Activated T-helper 1 cell treated with anti-CD3 and anti-CD28 coated beads, Interleukin-2, amount 50 U/mL, for 16 hours (primary cell): ENCODE measurements at places on chromosomes 13 and 19.

DNA sequence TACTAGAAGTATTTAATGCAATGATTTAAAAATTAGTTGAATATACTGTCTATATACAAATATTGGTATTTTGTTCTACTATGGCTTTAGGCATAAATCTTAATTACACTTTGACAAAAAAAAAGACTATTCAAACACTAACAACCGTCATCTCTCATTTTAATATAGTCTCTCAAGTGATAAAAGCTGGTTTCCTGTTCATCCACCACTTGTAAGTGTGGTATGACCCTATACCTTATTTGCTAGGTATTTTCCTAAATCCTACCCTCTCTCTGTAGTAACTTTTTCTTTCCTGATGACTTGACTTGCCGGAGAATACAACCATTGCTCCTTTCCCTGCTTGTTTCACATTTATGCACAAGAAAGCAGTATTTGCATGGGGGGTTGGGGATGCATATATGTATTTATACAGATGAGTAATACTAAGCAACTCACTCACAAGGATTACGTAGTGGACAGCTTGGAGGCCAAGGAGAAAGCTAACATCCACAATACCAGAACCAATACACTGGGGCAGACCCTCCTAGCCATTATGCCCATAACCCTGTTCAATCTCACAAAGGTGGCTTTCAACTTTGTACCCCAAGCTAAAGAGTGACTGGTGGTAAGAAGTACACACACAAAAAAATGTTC is 12.7 kb upstream of the EFNB2 start:
- DNase-seq: no peak

DNA sequence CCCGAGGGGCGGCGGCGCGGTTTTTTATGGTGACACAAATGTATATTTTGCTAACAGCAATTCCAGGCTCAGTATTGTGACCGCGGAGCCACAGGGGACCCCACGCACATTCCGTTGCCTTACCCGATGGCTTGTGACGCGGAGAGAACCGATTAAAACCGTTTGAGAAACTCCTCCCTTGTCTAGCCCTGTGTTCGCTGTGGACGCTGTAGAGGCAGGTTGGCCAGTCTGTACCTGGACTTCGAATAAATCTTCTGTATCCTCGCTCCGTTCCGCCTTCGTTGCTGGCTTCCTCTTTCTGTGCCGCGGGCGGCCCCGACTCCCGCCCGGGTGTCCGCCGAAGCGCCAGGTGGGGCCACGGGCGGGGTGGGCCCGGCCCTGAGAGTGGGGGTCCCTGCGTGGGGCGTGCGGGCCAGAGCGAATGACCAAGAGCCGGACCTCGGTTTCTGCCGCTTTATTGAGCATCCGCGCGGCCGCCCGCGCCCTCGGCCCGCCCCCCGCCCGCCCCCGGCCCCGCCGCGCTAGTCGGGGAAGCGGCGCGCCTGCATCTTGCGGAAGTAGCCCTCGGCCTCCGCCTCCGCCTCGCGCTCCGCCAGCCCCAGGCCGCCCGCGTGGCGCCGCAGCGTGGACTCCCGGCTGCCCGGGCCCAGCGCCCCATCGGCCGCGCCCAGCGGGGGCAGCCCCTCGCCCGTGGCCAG is 9.6 kb downstream of the PLPPR3 start:
- DNase-seq: no peak

- DNase-seq: no peak
Observed at GRCh38 chr13:114087430-114087829, 45.0 kb downstream of the RASA3 start.

- DNase-seq: no peak
Observed at GRCh38 chr13:96238241-96238640, 148.3 kb downstream of the HS6ST3 start.

GRCh38 chr13:72314210-72314609 is 413.2 kb downstream of the MZT1 start:
- DNase-seq: no peak

- DNase-seq: no peak
Observed at GRCh38 chr13:99056381-99057014, 78.6 kb upstream of the DOCK9 start.

GRCh38 chr19:8319807-8320520 is 1.2 kb downstream of the NDUFA7 start:
- DNase-seq: no peak

GRCh38 chr13:26019251-26019650 is 32.6 kb downstream of the SHISA2 start:
- no peak for DNase-seq

DNA sequence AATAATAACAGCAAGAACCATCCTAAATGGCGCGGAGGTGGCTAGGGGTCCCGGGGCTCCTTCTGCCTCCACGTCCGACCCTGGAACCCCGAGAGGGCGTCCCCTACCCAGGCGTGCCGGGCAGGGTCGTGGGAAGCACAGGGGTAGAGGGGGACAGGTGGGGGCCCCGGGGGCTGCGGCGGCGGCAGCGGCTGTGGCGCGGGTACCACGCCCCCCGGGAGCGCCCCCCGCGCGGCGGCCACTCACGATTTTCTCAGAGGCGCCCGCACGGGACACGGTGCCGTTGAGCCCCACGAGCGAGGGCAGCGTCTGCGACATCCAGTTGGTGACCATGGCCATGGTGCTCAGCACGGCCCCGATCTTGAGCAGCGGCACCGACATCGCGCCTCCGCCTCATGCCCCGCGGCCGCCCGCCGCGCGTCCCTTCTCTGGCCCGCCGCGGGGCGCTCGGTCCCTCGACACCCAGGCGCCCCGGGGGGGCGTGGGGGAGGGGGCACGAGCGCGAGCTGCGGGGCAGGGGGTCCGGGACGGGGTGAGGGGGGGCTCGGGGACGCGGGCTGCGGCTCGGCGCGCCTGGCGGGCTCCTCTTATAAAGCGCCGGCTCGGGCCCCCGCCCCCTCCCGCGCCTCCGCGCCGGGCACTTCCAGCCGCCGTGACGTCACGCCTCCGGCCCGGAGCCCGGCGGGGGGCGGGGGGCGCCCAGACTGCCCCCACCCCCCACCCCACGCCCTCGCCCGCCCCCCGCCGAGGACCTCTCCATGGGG is 22.9 kb downstream of the OLFM2 start:
- no peak for DNase-seq

DNA sequence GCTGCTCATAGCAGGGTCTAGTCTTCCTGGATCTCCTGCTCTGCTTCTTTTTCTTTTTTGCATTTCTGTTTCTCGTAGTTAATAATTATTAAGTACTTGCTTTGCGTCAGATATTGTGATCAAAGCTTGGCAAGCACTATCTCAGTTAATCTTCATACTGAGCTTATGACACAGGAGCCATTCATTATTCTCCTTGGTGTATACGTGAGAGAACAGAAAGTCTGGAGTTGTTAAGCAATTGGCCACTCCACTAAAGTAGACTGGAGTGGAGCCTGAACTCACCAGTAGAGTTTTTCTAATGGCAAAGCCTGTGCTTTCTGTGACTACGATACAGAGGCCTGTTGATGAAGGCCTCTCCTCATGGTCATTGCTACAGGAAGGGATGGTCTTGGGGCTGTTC is 285.9 kb downstream of the RFC3 start:
- DNase-seq: no peak

DNA sequence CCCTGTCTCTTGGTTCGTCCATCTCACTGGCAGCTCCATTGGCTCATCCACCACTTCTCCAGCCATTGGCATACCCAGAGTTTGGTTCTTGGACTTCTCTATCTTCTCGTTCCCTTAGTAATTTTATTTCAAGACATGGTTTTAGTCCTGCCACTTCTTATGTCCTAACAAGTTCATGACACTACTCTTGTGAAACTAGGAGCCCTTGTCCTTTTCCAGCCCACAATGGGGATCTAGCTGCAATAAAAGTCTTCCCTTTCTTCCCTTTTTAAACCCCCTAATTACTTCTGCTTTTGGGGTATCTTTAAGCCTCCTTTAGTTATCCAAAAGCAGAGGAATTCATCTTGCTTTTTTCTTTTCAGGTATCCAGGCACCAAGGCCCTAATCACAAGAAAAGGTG is 2.9 kb upstream of the RCBTB2 start:
- no peak for DNase-seq

DNA sequence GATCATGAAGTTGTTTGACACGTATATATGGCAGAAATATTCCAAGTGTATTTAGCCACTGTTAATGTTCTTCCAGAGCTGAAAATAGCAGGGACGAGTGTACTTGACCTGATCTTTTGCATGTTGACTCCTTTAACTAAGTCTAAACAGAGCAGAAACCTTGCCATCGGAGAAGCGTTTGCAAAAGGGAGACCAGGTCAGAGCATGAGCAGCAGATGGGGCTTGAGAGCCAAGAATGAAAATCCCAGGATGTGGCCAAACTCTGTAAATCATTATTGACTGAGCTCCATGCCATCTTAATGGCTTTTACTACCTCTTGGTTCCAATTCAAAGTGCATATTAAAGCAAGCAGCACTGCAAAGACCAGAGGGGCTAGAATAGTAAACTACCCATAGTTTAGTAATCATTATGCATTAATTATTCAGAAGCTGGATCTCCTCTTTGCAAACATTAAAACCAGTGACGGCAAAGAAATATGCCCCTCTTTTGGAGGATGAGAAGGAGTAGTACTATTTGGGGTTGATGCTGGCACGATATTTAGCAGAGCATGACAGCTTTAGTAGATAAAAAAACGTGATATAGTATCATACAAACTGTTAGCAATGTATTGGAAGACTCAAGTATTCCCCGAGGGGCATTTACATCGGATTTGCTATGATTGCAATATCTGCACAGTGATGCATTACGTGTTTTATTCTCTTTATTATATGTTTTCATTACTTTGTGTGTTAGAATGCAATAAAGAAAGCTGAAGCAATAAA is 55.7 kb downstream of the FAM216B start:
- DNase-seq: no peak

- no peak for DNase-seq
Observed at GRCh38 chr13:109593230-109593629, 193.2 kb downstream of the IRS2 start.

DNA sequence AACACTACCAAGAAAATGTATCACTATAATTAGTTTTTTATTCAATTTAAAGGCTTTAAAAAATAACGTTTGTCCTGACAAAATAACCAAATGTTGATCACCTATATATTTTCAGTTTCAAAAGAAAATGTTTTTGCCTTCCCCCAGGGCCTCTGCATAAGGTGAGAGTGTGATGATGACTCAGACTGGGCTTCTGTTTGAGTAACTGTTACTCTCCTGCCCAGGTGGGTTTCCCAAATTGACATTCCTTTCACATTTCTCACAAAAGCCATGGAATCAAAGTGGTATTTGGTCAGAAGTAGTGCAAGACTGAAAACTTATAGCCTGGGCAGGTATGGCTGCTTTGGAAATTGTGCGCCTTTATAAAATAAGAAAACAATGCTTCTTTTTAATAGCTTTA is 180.6 kb downstream of the COG6 start:
- DNase-seq: no peak

GRCh38 chr13:74036373-74036772 is 97.8 kb downstream of the KLF12 start:
- DNase-seq: no peak

DNA sequence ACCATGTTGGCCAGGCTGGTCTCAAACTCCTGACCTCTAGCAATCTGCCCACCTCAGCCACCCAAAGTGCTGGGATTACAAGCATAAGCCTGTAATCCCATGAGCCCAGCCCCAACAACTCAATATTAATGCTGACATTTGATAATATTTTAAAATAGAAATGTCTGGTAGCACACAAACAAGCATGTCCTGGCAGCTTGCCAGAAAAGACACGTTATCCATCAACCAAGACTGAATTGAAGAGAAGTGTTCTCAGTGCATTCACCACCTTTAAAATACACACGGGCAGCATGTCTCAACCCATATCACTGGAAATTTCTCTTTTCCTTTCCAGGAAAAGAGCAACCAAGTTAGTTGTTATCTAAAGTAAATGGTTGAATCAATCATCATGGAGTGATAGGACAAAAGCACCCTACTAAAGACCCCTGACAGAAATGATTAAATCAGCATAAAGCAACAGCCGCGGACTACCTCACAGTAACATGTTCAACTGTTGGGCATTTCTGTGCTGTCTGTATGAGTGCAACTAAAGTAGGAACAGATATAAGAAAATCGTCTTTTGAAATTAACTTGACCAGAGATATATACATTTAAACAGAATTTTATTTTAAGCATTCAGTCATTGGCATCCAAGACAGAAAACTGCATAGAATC is 25.0 kb downstream of the LHFPL6 start:
- no peak for DNase-seq

DNA sequence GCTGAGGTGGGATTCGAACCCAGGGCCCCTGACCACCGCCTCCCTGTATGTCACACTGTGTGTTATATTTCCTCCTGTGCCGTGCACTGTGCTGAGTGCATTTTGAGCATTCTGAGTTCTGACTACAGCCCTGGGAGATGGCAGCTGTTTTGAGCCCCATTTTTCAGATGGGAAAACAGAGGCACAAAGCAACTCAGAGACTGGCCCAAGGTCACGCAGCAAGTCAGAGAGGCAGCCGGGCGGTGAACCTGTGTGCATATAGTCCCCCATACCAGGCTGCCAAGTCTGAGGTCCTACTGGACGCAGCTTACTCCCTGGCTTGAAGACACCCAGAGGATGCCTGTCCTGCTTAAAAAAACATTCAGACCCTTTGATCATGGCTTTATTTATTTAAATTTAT is 17.7 kb downstream of the MYH14 start:
- DNase-seq: no peak

GRCh38 chr13:113621046-113621445 is 36.5 kb downstream of the TFDP1 start:
- DNase-seq: no peak

DNA sequence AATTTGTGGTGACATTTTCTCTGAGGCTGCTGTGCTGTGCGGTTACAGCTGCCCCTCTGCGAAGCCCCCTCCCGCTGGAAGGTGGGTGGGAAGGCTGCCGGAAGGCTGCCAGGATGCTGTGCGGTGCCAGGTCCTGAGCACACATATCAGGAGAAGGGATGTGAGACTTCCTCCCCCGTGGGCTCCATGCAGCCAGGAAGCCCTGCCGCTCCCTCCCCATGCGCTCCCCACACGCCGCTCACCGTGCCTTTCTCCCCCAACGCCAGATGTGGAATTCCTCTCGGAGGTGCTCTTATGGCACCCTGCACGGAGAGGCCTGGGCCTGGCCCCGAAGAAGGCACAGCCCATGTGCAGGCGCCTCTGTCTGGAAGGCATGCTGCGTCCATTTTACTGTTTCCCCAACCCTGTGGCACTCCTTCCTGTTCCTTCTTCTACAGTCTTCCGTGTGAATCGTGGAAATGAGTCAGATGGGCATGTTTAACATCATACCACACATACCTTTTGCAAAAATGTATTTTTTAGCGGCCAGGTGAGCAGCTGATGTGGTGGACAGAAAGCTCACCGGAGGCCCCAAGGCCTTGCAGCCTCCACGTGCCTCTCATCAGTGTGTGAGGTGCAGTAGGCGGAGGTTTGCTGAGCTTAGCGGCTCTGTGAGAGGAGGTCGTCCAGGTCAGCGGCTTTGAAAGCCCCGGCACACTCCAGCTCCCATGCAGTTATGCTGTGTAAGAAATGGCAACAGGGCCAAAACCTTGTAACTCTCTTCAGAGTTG is 88.0 kb downstream of the ATP11A start:
- DNase-seq: no peak

- peak; percentile 100 for DNase-seq
Observed at GRCh38 chr19:14006085-14006765, at the start of gene RFX1. Gene RFX1 (minus strand): TSS chr19:14006320. CDS start chr19:13993843, 12,477 bp downstream.
